Cortex of kidney (tissue), 1 donor: ENCODE measurements at places on chromosomes 1 and 21.

- no peak for DNase-seq
These were observed 2.2 kb downstream of the RALGPS2 start for GRCh38 chr1:178727014-178727895.

DNA sequence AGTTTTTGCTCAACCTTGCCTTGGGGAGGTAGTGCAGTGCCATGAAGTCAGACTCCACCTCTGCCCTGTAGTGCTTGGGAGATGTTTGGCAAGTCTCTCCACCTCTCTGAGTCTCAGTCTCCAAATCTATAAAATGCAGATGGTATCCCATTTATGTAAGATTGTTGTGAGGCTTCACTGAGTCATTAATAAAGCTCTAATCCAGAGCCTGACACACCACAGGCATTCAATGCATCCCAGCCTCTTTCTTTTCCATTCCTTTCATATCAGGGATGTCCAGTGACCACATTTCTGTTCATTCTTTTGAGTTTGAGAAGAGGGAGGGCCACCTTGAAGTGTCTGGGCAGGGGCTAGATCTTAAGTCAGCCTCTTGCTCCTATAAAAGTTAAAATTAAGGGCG lies 37.6 kb upstream of the LMO4 start:
- DNase-seq, result no peak

DNA sequence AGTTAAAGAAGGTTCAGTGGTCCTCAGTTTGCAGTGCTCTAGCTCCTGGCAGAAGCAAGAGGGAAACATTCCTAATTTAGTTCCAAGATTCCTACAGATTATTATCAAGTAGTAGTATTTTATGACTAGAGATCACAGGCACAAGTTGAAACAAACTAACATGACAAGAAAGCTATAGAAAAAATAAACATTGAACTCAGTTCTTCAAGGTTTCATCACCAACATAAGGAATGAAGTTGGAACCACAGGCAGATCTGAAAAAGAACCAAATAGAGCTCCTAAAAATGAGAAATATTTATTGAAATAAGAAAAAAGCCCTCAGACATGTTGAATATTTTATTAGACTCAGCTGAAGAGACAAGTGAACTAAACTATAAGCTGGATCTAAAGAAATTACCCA lies 40.6 kb downstream of the PDC start:
- DNase-seq, result no peak

- no peak for DNase-seq
These were observed 7.6 kb upstream of the HHAT start for GRCh38 chr1:210321131-210321530.

DNA sequence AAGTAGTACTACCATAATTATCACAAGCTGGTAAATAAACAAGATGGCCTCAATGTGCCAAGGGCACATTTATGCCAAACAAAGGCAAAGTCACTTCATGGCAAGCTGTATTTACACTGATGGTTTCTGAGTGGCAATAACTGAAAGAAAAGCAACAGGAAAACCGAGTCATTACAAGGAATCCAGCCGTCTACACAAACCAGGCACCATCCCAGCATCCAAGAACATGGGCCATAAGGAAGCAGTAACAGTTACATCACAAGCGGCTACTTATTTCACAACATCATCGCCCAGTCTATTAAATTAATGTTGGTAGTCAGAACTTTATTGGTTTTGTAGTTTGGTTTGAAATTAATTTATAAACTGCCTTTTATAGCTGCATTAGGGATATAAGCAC lies 214.2 kb downstream of the RERE start:
- DNase-seq, result no peak

DNA sequence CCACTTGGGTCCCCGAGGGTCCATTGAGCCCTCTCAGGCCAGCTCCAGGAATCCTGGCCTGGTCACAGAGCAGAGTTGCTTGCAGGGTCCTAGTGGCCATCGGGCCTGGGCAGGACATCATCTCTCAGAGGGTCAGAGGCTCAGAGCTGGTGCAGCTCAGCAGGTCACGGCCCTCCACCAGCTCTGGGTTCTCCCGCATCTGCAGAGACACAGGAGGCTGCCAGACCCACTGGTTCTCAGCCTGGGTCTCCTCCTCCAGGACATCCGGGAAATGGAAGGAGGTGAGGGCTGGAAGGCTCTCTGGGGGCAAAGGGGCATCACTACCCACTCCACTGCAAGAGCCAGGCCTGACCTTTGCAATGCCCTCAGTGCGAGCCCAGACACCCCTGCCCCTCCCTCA lies 6.5 kb downstream of the TMEM54 start:
- no peak for DNase-seq

- no peak for DNase-seq
These were observed 119.6 kb downstream of the IER5 start for GRCh38 chr1:181208083-181208482.

DNA sequence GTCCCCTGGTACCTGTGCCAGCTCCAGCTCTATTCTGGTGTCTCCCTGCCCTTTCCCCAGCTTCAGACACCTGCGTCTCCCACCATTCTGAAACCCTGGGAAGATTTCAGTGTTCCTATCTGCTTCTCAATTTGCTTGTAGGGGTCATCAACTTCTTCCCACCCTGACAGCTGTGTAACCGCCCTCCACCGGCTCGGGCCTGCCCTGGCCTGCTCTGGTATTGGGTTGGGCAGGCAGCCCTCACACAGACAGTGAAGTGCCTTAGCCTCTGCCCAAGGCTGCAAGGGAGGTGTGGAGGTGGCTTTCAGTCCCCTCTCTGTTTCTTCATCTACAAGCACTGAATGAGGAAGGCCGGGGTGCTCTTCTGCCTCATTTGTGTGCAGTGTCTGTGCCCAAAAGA lies 97.2 kb downstream of the LAMC2 start:
- no peak for DNase-seq

GRCh38 chr1:101075926-101076325 lies 50.3 kb upstream of the DPH5 start:
- DNase-seq, result no peak

DNA sequence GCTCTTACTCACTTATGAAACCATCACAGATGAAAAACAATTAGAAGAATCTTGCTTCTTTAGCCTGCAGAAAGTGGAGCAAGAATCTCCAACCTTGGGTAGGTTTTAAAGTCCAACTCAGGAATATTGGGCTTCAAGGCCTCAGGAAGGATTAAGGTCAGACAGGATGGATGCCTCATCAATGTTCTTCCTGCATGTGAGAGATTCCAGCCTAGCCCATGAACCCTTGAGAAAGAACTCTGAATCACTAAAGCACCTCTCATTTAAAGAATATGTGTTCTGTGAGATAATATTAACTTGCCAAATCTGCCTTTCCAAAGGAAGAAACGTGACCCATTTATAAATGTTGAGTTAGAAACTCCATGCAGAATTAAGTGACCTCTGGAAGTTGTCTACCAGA lies 345.2 kb upstream of the CAMK1G start:
- DNase-seq, result no peak

DNA sequence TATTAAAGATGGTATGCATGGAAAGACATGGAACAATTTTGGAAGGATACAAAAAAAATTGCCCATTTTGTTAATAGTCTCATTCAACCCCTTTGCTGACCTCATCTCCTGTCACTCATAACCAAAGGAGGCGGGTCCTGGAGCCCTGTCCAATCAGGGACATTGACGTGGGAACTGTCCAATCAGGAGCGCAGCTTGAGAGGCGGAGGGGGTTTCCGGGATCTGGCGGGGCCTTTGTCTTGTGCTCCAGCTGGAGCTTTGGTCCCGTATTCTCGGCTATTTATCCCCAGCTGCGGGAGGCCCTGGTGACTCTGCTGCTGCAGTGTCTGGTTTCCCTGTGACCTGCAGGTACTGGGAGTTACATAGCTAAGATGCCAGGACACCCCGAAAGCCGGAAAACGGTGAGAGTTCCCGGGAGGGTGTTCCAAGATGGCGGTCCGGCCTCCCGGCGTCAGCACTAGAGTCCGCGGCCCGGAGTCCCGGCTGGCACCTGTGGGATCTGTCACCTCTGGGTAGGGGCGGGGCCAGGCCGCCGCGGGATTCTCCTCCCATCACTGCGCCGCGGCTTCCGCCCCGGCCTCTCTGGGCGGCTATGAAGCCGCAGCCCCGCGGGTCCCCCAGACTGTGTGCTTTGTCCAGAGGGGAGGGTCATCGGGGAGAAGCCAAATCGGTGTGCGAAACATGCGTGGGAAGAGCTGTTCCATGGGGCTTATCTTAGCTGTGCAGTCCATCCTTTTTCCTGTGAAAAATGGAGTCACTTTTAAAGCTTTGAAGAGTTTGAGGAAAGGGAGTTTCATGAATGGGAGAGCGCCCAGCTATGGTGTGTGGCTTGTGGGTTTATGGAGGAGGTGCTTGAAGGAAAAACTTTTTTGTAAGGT lies at the start of gene ZNF678:
Gene ZNF678 (plus strand): TSS at position 233 of the 878 bp plus-strand sequence. CDS start 87,436 bp downstream, outside the sequence.
- DNase-seq, result peak; percentile 47

DNA sequence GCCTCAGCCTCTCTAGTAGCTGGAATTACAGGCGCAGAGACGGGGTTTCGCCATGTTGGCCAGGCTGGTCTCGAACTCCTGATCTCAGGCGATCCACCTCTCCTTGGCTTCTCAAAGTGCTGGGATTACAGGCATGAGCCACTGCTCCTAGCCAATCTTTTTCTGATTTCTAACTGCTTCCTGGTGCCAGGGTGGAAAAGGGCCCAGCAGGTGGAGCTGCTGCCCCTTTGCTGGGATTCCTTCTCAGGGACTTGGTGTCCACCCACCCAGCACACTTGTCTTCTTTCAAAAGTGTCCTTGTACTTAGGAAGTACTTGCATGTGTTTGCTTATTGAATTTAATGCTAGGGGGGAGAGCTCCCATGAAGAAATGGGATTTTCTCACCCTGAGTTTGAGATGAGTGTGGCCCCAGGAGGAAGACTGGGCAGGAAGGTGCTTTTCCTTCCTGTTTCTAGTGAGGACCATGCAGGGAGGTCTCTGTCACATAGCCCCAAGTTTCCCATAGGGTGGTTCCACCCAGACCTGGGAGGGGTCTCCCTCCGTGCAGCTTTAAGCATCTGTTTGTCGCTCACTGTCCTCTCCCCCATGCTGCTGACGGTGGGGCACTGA lies 14.2 kb downstream of the UTP11 start:
- no peak for DNase-seq

GRCh38 chr1:200893411-200893901 lies 1.2 kb upstream of the INAVA start:
- DNase-seq, result no peak

GRCh38 chr1:212648431-212648830 lies 39.9 kb downstream of the ATF3 start:
- no peak for DNase-seq

- DNase-seq, result no peak
These were observed 279.5 kb downstream of the KIF26B start for GRCh38 chr1:245434280-245434679.

- DNase-seq, result no peak
These were observed 495 bp downstream of the PI4KB start for GRCh38 chr1:151326619-151327222.

- DNase-seq, result no peak
These were observed 28.0 kb downstream of the RASAL2 start for GRCh38 chr1:178121883-178122282.

DNA sequence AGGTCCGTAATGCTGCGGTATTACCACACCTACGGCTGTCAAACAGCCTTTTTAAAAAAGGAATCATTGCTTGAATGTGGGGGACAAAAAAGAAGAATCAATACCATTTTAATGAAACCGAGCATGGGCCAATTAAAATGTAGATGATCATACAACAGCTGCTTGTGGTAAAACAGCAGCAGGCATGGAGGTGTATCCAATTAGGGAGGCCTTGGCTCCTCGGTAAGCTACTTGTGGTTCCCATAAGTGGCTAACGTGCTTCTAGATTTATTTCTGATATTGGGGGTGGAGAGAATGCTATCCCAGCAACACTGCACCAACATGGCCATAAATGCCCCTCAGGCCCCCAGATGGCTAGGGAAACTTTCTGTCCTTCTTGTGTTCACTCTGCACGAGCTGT lies 1.8 kb downstream of the PTPN14 start:
- DNase-seq, result no peak

DNA sequence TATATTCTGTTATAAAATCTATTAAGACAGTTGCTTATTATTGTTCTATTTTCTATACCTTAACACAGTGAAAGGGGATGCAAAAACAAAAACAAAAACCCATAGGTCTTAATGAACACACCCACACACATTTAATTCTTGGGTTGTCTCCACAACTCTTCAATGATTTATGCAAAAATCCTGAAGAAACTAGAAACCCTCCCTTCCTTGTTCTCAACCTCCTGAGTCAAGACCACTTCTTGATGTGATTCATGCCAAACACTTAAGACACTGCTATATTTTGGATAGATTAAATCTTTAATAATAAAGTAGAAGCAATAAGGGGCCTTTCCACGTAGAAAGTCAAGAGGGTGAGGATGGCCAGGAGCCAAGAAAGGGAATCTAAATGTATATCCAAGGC lies 23.4 kb downstream of the SCAF4 start:
- no peak for DNase-seq

DNA sequence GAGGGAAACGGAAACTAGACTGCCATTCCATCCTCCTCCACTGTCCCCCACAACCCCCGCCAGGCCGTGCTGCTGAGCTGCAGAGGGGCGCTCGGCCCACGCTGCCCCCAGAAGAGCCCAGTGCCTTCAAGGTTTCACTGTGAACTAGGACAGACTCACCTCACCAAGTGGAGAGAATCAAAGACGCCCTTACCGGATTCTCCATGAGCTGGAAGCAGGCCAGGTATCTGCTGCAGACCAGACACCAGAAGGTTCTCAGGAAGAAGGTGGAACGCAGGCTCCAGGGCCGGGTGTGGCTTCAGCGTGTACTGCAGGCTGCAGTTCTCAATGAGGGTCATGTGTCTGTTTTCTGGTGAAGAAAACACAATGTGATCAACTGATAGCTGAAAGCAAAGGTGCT lies 30.6 kb downstream of the NPHP4 start:
- DNase-seq, result no peak

GRCh38 chr21:45256912-45257672 lies 30.6 kb downstream of the POFUT2 start:
- no peak for DNase-seq

DNA sequence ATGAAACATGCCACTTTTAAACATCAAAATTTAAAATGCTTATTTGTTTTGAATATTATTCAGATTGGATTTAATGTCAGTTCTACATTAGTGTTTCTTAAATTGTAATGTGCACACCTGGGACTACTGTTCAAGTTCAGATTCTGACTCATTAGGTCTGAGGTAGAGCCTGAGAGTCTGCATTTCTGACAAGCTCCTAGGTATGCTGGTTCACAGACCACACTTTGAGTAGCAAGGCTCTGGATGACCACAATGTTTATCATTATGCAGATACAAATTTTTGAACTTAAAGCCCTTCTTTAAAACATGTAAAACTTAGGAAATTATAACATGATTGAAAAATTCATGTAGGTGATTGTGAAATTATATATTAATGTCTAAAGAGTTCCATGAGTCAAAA lies 40.2 kb downstream of the TTLL7 start:
- no peak for DNase-seq

GRCh38 chr1:66033781-66034180 lies 241.1 kb downstream of the PDE4B start:
- DNase-seq, result no peak

DNA sequence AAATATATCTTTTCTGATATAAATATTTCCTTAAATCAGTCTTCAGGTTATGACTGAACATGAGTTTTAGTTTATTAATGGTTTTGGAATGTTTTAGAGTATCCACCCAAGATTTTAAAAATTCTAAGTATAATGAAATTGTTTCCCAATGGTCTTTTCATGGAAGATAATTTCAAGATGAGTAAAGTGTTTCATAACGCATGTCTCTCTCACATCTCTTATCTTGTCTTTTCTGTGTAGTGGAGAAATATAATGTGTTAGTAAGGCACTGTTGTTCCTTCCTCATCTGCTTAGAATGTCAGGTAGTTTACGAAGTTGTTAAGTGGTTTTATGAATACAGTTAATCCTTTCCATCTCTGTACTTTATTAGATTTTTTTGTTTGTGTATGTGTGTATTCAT lies 49.6 kb downstream of the PLA2G4A start:
- DNase-seq, result no peak

GRCh38 chr21:34595457-34595856 lies 19.5 kb downstream of the RCAN1 start:
- no peak for DNase-seq
